ENCODE measurements at places on chromosomes 3 and 15.

DNA sequence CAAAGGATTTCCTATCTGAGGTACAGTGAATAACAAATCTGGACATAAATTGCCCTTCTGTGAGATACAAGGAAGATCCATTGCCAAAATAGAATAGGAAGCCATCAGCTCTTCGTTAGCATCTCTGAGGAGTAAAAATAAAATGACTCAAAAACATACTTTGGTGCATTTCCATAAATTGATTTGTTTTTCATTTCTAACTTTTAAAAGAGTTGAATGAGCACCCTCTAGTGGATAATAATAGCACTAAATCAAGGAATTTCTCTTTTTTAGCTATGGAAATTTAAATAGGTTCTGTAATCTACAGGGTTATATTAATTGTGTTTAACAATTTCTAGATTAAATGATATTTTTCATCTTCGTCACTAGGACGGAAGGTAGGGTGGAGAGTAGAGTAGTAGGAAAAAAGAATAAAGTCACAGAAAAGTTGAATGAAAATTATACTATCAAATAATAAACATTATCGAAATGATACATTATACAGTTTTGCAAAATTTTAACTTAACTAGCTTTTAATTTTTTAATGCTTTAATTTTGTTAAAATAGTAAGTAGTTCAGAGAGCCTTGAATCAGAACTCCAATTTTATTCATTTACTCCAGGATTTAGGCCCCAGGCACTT, 6.4 kb downstream of the NSUN3 start:
- DNase-seq = no peak

DNA sequence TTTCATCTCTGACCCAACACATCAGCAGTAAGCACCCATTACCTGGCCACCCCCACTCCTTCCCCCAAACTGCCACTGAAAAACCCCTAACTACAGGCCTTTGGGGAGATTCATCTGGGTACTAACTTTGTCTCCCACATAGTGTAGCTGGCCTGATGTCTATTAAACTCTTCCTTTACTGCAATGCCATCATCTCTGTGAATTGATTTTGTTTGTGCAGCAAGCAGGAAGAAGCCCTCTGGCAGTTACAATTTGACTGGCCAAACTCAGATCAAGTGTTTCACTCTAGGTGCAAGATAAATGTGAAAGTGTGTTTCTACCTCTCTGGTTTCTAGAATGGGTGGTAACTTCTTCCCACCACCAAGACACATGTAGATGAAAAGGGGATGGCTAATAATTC, 26.7 kb upstream of the OR5K4 start:
- DNase-seq = no peak

DNA sequence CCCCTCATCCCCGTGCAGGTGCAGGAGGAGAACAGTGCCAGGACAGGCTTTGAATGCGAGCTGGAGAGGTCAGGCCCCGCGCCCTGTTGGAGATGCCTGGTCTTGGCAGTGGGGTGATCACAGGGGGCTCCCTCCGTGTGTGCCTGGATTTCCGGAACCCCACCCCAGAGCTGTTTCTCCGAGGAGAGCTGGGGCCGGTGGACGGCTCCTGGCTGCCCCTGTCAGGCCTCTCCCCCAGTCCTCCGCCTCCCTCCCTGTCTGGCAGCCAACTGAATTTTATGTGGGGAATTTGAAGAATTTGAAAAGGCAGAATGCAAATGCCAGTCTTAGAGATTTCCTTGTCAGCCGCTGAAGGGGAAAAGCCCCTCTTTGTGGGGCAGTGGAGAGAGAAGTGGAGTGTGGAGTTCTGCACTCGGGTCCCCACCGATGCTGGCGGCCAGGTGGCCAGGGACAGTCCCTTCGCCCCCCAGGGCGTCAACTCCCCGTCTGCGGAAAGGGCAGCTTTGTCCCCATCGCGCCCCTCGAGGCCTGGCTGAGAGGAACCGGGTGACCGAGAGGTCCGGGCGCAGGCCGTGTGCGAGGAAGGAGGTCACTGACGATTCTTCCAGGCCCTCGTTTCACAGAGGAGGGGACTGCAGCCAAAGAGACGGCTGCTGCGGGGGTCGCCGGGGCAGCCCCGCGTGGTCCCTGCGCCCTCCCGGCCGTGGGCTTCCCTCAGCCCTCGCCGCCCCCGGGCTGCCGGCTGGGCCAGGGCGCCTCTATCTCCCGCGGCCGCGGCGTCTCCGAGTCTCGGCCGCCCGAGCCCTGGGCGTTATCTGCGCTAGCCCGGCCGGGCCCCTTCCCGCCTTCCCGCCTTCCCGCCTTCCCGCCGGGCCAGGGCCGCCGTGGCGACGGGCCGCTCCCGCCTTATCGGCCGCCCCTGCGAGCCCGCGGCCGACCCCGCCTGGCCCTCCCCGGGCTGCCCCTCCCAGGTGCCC, 56.0 kb upstream of the LCTL start:
- DNase-seq = no peak

- no peak for DNase-seq
Observed at GRCh38 chr3:59192473-59192872, 142.6 kb upstream of the CFAP20DC start.

DNA sequence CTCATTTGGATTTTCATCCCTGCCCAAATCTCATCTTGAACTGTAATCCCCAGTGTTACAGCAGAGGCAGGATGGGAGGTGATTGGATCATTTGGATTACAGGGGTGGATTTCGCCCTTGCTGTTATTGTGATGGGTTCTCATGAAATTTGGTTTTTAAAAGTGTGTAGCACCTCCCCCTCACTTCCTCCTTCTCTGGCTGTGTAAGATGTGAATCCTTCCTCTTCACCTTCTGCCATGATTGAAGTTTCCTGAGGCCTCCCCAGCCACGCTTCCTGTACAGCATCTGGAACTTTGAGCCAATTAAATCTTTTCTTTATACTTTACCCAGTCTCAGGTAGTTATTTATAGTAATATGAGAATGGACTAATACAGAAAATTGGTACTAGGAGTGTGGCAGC, 316.8 kb downstream of the PLCL2 start:
- no peak for DNase-seq

- DNase-seq = no peak
Observed at GRCh38 chr15:38148471-38148870, 104.2 kb upstream of the SPRED1 start.

DNA sequence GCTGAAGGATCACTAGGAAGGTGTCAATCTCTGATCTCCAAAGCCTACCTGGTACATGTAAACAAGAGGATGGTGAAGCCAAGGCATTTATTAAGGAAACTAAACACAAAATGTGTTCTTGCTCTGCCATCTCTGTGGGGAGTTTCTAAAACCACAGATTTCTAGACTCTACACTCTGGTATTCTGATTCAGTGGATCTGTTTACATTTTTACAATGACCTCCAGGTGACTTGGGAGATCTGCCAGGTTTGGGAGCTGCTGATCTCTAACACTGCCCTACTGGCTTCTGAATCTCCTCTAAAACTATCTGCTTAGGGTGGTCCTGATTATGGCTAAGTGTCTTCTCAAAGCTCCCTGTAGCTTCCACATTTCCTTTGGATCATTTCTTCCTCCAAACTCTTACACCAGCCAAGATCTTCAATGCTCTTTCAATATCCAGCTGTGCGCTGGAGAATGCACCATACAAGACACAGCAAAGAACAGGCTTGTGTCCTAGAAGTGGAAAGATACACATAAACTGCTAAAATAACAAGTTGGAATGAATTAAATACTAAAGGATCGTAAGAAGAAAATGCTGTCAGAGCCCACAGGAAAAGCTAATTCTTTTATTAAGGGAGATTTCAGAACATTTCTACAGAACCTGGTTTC, 72.7 kb downstream of the GREM1 start:
- DNase-seq = no peak

DNA sequence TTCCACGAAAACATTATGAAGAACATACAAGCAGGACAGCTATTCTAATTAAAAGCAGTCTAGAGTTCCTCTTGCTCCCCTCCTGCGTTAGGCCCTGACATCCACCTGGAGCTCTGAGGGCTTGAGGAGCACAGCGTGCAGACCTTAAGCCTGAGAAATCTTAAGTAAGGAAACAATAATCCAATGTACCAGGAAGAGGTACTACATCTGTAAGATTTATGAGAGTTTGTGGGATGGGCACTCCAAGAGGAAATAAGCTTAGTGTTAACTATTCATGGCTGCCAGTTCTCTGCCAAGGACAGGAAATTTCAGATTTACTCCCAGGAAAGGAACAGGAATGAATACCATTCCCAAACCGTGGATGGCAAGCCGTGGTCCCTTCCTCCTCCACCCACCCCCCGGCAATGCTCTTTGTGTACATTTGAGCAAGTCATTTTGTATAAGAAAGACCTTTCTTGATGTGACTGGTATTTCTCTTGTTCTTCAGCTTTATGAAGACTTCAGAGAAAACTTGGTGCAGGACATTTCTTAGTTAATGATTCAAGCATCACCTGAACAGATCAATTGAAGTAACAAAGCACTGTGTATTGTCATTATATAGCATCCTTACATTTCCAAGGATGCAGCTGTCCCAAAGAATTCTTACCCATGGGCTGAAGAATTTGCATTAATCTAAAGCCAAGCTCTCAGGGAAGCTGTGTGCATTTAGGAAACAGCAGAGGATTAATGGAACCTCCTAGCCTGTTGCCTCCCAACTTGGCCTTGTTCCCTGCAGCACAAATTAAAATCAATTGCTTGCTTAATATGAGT, 28.8 kb upstream of the VILL start:
- no peak for DNase-seq

- DNase-seq = no peak
Observed at GRCh38 chr3:98823791-98824190, 60.7 kb downstream of the ST3GAL6 start.

GRCh38 chr15:26355472-26356074, 417.3 kb downstream of the GABRB3 start:
- no peak for DNase-seq

Data from activated B cell treated with CpG ODN at 0.5 μM for 24 hours (primary cell).